ENCODE measurements at places on chromosomes 12 and 14.

GRCh38 chr12:43292699-43293098 lies 259.3 kb downstream of the ADAMTS20 start:
- no peak for ATAC-seq

- no peak for ATAC-seq
These were observed 40.3 kb upstream of the ANKS1B start for GRCh38 chr12:100024974-100025555.

GRCh38 chr14:103267226-103267910 lies 66.7 kb upstream of the EIF5 start:
- no peak for ATAC-seq

DNA sequence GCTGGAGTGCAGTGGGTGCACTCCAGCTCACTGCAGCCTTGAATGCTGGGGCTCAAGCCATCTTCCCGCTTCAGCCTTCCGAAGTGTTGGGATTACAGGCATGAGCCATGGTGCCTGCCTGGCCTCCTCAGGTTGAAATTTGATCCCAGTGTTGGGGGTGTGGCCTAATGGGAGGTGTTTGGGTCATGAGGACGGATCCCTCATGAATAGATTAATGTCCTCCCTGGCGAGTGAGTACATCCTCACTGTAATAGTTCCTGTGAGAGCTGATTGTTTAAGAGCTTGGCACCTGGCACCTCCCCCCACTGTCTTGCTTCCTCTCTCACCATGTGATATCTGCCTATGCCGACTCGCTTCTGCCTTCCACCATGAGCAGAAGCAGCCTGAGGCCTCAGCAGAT lies 84.7 kb downstream of the TSPAN9 start:
- ATAC-seq: no peak

- peak; percentile 96 for ATAC-seq
These were observed at the start of gene TWF1 for GRCh38 chr12:43805860-43806736. TSS of gene TWF1 (minus strand) at chr12:43806317. CDS start at chr12:43806245, 72 bp downstream.

DNA sequence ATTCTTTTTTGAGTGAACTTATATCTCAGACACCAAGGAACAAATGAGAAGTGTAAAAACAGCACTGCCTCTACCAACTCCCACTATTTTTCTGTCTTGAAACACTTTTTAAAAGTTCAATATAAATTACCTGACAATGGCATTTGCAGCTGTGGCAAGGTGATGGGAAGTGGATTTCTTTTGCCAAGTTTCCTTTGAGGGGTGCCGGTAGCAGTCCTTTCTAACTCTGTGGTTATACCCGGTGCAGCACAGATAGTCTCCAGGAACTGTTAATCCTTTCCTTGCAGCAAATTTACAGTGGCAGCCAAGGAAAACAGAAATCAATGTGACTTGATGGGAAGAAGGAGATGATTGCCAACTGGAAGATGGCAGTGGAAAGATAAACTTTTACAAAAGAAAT lies 243.7 kb downstream of the BCAT1 start:
- ATAC-seq: no peak

GRCh38 chr14:23119363-23120327 lies 590 bp upstream of the CEBPE start:
- no peak for ATAC-seq

DNA sequence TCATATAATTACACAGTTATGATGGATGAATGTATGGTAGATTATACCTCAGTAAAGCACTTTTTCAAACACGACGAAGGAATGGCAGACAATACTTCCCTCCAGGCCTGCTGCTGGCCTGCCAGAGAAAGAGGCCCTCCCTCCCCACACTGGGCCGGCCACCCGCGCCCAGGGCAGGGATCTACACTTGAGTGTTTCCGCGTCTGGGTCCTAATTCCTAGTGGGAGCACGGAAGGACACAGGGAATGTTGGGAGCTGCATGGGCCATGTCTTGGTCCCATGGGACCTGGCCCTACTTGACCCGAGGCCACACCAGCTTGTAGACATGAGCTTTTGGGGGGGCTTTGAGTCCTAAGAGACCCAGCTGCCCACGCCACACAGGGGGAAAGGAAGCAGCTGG lies 52.0 kb downstream of the STX2 start:
- no peak for ATAC-seq

DNA sequence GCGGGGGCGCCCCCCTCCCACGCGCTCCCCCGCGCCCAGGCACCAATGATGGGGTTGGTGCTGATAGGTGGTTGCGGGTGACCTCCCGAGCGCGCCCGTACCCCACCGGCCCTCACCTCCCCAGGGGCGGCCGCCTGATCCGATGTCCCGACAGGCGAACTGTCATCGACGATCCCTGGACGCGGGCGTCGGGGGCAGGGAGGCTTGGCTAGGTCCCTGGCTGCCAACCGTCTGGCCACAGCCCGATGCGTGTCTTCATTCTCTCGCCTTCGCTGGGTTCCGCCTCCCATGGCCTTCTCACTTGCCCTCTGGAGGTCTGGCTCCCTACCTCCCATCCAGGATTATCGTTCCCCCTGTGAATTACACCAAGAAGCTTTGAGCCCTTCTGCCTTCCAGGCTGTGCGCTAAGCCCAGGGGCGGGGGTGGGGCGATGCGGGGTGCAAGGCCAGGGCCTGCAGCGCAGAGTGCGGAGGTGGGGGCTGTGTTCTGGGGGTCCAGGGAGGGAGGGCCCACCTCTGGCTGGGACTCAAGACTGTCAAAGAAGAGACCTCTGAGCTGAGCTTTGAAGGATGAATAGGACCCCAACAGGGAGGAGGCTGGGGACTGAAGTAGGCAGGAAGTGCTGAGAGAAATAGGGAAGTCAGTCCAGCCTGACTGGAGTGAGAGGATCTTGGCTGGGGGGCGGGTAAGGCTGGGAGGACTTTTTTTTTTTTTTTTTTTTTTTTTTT lies 7.7 kb upstream of the RACGAP1 start:
- no peak for ATAC-seq
